ENCODE measurements at places on chromosomes 2 and 18. TPM values are rescaled to one million over a fixed set of nuclear protein-coding genes. Genes with fewer than 3 reads are reported as not detected.

The IL1F10 gene
- total RNA-seq, result not detected

The DUSP2 gene
- 0.12 TPM for total RNA-seq

The RND3 gene
- 287 TPM for total RNA-seq

The MALL gene
- total RNA-seq, result 10.2 TPM

The DPP4 gene
- total RNA-seq, result 42.1 TPM

The SLC11A1 gene
- 0.12 TPM for total RNA-seq

The AQP12A gene
- not detected for total RNA-seq

The SCG2 gene
- total RNA-seq, result 36.4 TPM

The NPHP1 gene
- 3.6 TPM for total RNA-seq

The RBKS gene
- 1.4 TPM for total RNA-seq

The PHOSPHO2 gene
- total RNA-seq, result 1.2 TPM

The EN1 gene
- 0.08 TPM for total RNA-seq

The TBR1 gene
- total RNA-seq, result not detected

The ACMSD gene
- not detected for total RNA-seq

The DYSF gene
- 2.5 TPM for total RNA-seq

The PGAP1 gene
- total RNA-seq, result 6.0 TPM

The CELF4 gene
- total RNA-seq, result not detected

The CNNM4 gene
- 2.7 TPM for total RNA-seq

The NYAP2 gene
- not detected for total RNA-seq

The ITM2C gene
- 44.3 TPM for total RNA-seq

The TMEM178A gene
- 3.5 TPM for total RNA-seq

The CDKL4 gene
- 0.82 TPM for total RNA-seq
